ENCODE measurements at places on chromosomes 11 and 22.

GRCh38 chr22:39303358-39303757 is 16.1 kb downstream of the RPL3 start:
- DNase-seq, result no peak

- DNase-seq, result no peak
Measured at GRCh38 chr11:106495046-106495445, 417.6 kb downstream of the AASDHPPT start.

GRCh38 chr11:76276781-76277155 is 70.5 kb upstream of the WNT11 start:
- no peak for DNase-seq

DNA sequence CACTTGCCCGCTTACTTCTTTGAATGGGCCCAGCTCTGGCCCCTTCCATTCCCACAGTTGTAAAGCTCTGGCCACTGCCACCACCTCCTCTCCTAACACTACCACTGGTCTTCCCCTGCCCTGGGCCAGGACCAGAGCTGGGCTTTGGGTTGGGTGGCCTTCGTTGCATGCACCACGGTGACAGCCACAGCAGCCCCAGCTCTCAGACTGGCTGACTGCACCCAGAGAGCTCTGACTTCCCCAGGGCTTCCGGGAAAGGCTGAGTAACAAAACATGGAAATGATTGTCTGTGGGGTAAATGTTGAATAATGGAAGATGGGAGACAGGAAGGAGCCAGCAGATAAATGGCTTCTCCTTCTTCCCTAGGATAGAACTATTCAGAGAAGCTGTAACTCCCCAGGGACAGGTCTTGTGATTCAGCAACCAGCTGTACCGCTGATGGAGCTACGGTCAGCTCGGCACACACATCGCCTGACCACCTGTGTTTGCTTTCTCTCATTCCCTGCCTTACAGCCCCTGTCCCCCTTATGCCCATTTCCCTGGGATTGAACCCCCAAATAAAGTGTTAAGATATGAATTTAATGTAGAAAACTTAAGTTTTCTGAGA is 27.6 kb downstream of the SCN4B start:
- DNase-seq, result no peak

DNA sequence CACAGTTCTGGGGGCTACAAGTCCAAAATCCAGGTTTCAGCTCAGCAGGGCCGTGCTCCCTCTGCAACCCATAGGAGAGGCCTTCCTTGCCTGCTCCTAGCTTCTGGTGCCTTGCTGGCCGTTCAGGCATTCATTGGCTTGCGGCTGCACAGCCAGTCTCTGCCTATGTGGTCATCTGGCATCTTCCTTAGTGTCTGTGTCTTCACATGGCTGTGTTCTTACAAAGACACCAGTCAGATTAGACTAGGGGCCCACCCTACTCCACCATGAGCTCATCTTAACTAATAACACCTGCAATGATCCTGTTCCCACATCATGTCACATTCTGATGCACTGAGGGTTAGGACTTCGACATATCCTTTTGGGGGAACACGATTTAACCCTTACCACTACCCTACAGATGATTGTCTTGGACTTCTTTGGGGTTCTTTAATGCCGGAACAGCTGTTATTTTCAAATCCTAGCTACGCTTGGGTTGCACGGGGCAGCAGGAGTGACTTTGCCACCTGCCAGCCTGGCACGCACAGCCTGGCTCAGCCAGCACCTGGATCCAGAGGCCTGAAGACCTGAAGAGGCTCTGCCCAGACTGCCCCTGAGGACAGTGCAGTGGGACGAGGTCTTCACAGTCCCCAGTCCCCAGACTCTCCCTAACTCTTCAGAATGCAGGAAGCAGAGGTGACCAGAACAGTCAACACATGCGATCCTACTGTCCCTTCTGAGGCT is 7.7 kb upstream of the NEAT1 start:
- DNase-seq, result no peak

GRCh38 chr11:12724301-12725054 is 50.3 kb downstream of the TEAD1 start:
- DNase-seq, result peak; percentile 89

- DNase-seq, result no peak
Measured at GRCh38 chr22:20607157-20607907, 99.9 kb downstream of the MED15 start.

- no peak for DNase-seq
Measured at GRCh38 chr11:1847926-1848639, 4.8 kb upstream of the LSP1 start.

- peak; percentile 52 for DNase-seq
Measured at GRCh38 chr11:79493555-79494171, 52.8 kb upstream of the TENM4 start.

DNA sequence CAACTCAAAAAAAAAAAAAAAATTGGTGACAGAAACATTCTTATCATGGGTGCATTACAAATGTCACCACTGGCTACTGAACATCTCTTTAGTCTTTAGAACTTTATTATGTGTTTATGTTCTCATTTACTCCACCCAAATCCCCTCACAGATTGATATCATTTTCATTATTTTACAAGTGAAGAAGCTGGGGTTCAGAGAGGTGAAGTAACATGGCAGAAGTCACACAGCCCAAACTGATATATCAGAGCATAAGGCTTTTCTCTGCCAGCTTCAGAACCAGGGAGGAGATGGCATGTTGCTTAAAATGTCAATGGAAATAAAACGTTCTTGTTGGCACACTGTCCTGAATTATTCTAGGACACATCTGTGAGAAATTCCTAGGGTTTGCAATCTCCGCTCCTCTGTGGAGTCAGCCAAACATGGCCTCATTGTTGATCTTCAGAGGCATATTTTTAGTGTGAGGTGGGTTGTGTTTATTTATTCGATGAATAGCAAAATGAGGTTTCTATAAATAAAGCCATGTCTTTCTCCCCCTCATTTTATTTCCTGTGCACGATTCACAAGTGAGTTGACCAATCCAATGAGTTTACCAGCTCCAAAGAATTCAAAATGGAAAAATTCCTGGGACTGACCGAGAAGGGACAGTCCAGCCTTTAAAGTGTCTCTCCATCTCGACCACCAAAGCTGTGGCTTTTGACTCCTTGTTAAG is 72.9 kb upstream of the ANO1 start:
- DNase-seq, result no peak

- no peak for DNase-seq
Measured at GRCh38 chr22:30205281-30206115, 41.1 kb downstream of the LIF start.

GRCh38 chr11:75107187-75107586 is 10.5 kb upstream of the OR2AT4 start:
- DNase-seq, result no peak

DNA sequence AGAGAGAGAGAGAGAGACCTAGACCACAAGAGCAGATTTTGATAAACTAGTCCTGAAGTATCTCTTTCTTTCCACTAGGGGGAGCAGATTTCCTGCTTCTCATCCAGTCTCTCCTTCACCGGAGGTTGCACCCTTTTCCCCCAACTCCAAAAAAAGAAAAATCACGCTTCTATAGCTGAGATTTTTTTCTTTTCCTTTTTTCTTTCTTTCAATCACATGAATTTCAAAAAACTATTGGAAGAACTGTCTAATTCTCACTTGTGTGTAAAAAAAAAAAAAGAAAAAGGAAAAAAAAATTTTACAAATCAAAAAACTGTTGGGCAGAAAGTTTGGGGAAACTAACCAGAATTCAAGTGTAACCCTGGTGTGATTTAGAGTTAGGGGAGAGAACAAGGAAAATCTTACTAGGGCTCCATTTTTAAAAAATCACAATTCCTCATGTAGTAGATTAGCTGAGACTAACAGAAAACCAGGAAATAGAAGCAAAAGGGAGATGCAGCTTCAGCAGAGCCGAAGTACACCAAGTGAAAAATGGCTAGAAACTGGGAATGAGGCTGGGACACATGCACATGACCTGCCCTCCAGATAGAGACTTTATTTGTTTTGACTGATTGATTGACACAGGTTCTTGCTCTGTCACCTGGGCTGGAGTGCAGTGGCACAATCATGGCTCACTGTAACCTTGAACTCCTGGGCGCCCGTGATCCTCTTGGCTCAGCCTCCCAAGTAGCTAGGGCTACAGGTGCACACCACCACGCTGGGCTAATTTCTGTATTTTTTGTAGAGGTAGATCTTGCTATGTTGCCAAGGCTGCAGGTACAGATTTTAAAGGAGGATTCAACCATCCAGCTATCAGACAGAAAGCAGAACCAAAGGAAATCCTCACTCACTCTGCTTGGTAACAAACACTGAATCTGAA is 27.1 kb downstream of the SDHD start:
- DNase-seq, result no peak

- no peak for DNase-seq
Measured at GRCh38 chr22:44042249-44043218, 18.4 kb downstream of the PARVB start.

DNA sequence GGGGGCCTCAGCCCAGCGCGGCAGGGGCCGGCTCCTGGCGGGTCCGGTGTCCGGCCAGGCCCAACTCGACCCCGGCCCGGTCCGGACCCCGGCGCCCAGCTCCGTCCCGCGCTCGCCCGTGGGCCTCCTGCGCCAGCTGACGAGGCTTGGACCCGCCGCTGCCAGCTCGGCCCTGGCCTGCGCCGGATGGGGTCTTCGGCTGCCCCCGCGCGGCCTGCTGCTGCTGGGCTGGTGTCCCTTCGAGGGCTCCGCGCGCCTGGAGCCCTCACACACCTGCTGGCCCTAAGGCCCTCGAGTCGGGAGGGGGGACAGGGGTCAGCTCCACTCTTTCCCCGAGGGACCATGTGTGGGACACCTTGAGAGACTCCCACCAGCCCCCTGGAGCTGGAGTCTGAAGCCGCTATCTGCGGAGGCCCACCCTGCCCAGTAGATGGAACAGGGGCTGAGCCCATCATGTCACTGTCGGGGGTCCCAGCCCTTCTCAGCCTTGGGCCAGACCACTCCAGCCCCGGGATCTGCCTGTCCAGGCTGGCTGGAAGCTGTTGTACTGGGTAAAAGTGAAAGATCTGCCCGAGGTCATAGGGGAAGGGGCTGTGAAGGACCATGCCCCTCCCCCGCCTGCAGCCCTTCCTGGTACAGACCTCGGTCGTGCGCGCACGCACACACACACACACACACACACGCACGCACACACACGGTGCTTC is 768 bp upstream of the CDKN1C start:
- DNase-seq, result no peak

GRCh38 chr11:23973244-23973643 is 523.6 kb upstream of the LUZP2 start:
- DNase-seq, result no peak

DNA sequence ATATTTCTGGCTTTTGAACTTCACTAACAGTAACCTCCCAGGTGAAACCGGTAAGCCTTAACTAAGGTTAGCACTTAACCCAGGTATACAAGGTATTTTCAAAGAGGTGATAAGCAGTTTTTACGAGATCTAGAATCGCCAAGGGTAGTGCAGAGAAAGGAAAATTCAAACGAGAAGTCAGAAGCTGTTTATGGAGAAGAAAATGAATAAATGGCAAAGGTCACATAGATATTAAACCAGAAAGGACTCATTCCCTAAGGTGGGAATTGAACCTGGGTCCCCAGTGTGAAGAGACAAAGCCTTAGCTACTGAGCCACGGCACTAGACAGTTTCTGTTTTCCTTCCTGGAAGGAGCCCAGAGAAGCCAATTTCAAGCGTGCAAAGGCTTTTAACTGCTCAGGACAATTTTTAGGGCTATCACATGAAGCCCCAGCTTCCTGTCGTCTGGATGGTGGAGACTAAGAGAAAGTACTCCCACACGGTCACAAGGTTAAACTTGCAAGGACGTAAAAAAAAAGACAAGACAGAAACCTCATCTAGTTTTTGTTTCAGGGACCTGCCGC is 5.7 kb upstream of the C1QTNF6 start:
- no peak for DNase-seq

GRCh38 chr11:14713496-14714244 is 70.1 kb downstream of the PDE3B start:
- no peak for DNase-seq

GRCh38 chr11:8810540-8811301 is 100.3 kb upstream of the AKIP1 start:
- no peak for DNase-seq

DNA sequence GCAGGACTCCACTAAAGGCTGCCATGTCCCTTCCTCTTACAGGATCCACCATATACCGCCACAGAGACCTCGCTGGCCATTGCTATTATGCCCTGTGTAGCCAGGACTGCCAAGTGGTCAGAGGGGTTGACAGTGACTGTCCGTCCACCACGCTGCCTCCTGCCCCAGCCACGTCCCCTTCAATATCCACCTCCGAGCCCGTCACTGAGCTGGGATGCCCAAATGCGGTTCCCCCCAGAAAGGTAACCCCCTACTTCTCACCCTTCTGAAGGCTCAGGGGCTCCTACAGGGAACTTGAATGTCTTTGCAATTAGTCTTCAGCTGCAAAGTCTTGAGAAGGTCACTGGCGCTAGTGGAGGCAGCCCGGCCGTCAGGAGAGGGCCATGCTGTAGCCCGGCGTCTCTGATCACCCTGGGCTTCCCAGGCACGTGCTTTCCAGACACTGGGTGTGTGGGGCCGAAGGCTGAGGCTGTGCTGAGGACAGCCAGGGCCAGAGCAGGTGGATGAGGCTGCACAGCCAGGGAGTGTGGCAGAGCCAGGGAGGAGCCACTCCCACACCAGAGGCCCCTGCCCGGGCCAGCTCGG is 30.0 kb upstream of the MUC5B start:
- DNase-seq, result no peak

GRCh38 chr11:11476499-11476898 is 123.4 kb upstream of the CSNK2A3 start:
- DNase-seq, result no peak

GRCh38 chr11:130916910-130917309 is 631 bp upstream of the SNX19 start:
- DNase-seq, result no peak

- no peak for DNase-seq
Measured at GRCh38 chr11:8267831-8268529, 4.3 kb upstream of the LMO1 start.

GRCh38 chr11:113564527-113565130 is 89.4 kb upstream of the DRD2 start:
- DNase-seq, result no peak

GRCh38 chr11:123292647-123293046 is 97.6 kb upstream of the CLMP start:
- no peak for DNase-seq

GRCh38 chr11:11186249-11186648 is 166.8 kb downstream of the CSNK2A3 start:
- no peak for DNase-seq

- DNase-seq, result no peak
Measured at GRCh38 chr22:23806837-23807236, 20.1 kb downstream of the SMARCB1 start.

DNA sequence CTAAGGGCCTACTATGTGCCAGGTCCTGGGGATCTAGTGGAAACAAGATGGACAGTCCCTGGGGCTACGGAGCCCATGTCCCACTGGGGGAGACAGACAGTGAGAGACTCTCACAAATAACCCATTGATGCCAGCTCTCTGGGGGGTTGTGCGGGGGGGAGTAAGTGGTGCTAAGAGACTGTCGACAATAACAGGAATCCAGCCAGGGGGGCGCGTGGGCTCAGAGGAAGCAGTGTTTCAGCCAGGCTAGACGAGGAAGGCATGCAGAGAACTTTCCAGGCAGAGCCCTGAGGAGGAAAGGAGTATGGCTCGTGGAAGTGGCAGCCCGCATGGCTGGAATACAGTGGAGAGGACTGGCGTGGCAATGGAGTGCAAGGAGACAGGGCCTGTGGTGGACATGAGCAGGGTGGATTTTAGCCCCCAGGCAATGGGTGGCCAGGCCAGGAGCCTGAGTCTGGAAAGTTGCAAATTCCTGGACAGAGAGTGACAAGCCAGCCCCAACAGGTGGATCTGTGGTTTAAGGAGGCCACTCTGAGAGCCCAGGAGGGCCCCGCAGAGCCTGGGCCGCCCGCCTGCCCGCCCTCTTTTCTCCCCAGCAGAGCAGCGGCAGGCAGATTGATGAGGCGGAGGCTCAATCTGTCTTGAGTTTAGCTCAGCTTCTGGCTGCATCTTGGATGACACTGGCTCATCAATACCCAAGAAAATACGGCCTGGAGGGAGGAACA is 40.0 kb upstream of the TCF20 start:
- no peak for DNase-seq

Data from smooth muscle cell of the brain vasculature (primary cell).